ENCODE measurements at places on chromosomes 1 and 21.
A peak's percentile ranks its signal among the peaks of the same experiment; 100 is the strongest.

- DNase-seq, result no peak
Observed at GRCh38 chr1:24526940-24527542, 24.4 kb downstream of the RCAN3 start.

DNA sequence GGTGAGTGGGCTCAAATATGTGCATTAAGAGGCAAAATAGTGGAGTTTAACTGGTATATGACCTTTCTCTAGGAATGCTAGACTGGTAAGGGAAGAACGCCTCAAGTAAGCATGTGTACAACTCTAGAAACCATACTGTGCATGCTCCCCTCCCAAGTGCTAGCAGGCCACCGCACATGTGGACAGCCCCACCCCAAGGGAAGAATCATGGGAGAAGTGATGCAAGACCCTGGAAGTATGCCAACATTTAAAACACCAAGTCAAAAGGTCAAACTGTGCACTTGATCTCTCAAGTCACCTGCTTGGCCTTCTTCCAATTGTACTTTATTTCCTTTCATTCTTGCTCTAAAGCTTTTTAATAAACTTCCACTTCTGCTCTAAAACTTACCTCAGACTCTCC is 120.4 kb downstream of the WDR3 start:
- DNase-seq, result no peak

GRCh38 chr1:72283307-72284083 is 1.2 kb upstream of the NEGR1 start:
- DNase-seq, result peak; percentile 59

- DNase-seq, result no peak
Observed at GRCh38 chr1:37239225-37239740, 205.0 kb upstream of the GRIK3 start.

DNA sequence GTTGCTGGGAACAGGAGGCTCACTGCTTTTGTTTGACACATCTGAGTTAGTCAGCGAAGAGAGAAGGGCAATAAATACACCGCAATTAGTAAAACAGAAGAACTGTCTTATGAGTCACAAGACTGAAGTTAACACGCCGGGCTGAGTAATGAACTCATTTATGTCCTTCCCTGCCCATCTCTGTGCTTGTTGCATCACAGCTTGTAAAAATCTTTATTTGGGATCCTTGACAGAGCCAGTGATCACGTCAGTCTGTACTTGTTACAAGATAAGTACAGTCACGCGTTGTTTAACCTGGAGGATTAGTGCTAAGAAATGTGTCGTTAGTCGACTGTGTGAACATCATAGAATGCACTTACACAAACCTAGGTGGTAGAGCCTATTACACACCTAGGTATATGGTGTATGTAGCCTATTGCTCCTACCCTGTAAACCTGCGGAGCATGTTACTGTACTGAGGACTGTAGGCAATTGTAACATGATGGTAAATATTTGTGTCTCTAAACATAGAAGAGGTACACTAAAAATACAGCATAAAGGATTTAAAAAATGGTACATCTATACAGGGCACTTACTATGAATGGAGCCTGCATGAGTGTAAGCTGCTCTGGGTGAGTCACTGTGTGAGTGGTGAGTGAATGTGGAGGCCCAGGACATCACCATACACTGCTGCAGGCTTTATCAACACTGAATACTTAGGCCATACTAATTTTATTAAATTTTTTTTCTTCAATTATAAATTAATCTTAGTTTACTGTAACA is 272.2 kb downstream of the TNR start:
- DNase-seq, result no peak

DNA sequence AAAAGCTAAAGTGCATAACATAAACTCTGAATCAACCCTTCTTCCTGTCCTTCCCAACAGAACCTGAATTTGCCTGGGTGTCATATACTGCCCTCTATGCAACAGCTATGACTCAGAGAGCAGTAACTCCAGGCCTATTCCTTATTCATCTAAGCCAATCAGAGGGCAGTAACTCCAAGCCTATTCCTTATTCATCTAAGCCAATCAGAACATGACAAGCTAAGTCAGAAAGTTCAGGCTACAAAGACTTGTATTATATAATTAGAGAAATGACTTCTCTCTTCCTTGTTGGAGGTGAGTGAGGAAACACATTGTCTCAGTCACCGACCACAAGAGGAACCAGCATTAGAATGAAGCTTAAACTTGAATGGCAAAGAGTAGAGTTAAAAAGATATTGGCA is 26.2 kb upstream of the TADA1 start:
- DNase-seq, result no peak

Measured in activated CD8-positive, alpha-beta memory T cell treated with anti-CD3 and anti-CD28 coated beads, Interleukin-2, amount 50 U/mL, for 48 hours (primary cell).